Fibroblast of skin of right biceps (primary cell): ENCODE measurements at places on chromosomes 4 and X.
A peak's percentile ranks its signal among the peaks of the same experiment; 100 is the strongest.

GRCh38 chrX:111646515-111646914, 34.5 kb upstream of the ALG13 start:
- no peak for DNase-seq

- DNase-seq, result peak; percentile 75
These were observed 392.0 kb downstream of the MAPK10 start for GRCh38 chr4:85967872-85968271.

- DNase-seq, result no peak
These were observed 150.3 kb upstream of the BCOR start for GRCh38 chrX:40247848-40248622.

DNA sequence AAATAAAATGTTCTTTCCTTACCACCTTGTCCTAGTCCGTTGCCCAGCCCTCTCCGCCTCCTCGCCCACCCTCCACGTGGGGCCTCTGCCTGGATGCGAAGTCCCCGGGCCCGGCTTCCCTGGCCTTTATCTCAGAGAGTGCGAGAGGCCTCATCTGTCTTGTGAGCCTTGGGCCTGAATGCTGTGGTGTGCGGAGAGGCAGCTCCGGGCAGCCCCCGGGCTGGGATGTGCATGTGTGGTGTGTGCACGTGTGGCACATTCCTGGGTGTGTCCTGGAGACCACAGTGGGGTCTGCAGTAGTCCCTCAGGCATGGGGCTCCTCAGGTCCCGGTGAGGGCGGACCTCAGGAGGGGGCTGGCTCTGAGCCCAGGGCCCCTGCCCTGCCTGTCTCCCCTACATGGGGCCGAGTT, 31.4 kb downstream of the DOK7 start:
- no peak for DNase-seq

- DNase-seq, result no peak
These were observed 14.6 kb upstream of the HNRNPD start for GRCh38 chr4:82388405-82388804.

DNA sequence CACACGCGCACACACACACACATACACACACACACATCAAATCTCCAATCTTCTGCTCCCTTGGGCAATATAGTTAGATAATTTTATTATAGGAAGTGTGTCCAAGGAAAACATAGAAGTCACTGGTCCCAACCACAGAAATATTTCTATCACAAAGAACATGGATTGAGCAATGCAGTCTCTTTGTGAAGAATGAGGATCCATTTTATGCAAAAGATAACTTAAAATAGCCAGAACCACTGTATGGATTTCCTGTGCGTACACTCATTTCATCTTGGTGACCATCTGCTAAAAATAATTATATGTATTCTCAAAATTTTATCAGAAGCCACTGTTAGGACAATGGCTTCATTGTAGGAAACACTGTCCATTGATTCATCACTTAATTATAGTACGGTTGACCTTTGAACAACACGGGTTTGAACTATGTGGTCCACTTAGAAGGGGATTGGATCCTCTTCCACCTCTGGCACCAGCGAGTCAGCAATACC, 169.6 kb upstream of the MXRA5 start:
- peak; percentile 89 for DNase-seq

DNA sequence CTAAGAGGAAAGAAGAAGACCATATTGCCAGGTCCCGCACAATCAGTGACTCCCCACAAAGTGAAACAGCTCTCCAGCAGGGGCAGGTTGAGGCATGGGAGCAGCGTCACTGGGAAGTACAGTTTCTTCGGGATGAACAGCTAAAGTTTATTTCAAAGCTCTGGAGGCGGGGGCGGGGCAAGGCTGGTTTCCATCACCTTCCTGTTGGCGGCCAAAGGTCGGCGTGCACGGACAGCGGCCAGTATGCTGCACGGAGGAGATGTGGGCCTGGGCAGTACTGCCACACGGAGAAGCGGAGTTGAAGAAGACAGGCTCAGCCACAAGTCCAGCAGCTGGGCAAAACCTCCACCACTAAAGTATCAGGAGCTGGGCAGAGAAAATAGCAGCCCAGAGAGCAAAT, 951 bp upstream of the ZNF518B start:
- no peak for DNase-seq

DNA sequence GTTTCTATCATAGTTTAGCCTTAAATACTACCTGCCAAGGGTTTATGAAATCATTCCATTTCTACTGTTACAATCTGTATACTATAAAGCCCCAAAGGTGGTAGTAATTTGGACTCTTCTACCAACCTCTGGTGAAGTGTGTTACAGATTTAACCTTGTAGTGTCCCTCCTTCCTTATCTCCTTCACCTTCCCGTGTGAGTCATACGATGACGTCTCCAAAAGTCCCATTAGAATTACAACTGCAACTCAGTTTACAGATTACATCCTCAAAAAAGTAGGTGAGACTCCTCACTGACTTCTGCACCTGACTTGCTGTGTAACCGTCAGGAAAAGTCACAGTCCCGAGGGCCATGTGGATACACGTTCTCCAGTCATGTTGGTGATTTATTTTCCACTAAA, 219.0 kb downstream of the DCTD start:
- no peak for DNase-seq

DNA sequence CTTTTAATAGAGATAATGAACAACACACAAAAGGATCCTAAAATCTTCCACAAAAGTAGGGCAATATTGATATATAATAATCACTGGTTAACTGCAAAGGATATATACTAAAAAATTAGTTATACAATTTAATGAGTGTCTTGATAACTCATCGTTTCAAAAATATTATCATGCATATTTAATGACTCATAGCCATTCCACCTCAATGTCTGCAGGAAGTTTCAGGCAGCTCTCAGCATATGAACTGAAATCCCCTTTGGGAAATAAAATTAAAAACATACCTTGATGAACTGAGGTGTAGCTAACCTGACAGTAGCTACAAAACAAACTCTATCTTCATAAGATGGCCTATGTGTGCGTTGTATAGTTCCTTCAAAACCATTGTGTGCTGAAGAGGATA, 62.9 kb downstream of the TMEM165 start:
- DNase-seq, result peak; percentile 31

- peak; percentile 28 for DNase-seq
These were observed 27.6 kb upstream of the INTU start for GRCh38 chr4:127604949-127605709.

DNA sequence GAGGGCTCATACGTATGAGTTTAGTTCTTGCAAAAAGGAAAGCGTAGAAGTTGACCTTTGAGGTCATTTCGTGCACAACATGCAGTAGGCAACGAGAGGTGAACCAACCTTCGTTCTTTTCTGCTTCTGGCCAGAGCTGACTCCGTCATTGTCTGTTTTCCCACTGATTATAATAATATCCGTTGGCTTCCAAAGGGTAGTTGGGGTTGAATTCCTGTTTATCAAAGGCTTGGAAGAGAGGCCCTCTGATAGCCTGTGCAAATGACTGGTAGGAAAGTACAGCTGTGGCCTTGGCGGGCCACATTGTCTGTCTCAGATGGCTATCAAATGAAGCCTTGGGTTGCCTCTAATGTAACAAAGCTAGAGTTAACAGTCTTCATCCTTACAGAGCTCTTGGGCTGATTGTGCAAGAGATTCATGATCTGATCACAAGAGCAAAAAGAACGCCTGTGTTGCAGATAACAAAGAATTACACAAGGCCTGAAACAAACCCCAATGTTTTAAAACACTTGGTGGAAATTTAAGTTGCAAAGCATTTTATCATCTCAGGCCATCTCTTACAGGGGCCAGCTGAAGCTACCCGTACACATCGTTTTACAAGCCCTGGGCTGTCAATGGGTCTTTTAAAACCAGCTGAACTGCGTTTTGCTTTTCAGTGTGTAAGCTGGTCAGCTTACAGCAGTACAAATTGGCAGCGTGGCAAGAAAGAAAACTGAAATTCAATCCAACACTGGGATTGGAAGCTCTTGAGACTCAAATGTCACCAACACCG, 46.1 kb upstream of the FAM9C start:
- no peak for DNase-seq

DNA sequence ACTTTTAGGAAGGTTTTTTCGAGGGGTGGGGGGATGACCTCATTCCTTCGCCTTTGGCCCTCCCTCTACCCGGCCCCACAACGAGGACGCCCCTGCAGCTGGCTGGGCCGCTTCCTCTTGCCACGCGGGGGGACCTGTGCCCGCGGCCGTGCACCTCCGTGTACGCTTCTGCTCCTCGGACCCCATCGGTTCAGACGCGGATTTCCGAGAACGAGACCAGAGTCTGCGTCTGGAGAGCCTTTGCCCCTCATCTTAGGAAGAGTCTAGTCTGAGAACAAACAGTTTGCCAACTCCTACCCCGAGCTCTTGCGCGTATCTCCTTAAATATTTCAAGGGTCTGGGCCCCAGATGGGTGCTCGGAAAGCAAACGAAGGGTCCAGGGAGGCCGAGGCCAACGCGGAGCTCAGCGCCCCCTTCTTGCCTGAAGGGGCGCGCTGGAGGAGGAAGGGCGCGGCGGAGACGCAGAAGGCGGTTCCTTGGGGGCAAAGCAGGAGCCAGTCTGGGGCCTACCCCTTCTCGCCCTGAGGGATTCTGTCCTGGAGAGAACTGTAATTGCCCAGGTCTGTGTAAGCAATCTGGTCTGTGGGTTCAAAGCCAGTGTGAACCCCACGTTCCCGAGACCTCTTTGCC, 3.9 kb upstream of the SFRP2 start:
- no peak for DNase-seq

DNA sequence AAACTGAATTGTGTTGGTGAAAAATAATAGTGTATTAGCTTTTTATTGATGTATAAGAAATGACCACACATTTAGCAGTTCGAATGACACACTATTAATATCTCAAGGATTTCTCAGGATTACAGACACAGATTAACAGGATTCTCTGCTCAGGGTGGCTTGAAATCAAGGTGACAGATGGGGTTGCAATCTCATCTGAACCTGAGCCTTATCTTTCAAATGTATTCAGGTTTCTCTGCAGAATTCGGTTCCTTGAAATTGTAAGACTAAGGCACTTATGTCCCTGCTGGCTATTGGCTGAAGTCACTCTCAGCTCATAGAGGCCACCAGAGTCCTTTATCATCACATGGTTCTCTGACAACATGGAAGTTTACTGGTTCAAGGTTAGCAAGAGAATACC, 1780.1 kb downstream of the ARAP2 start:
- DNase-seq, result no peak

GRCh38 chrX:41257801-41258200, 76.2 kb upstream of the DDX3X start:
- no peak for DNase-seq

- DNase-seq, result no peak
These were observed 136.1 kb upstream of the MAP9 start for GRCh38 chr4:155512817-155513216.

DNA sequence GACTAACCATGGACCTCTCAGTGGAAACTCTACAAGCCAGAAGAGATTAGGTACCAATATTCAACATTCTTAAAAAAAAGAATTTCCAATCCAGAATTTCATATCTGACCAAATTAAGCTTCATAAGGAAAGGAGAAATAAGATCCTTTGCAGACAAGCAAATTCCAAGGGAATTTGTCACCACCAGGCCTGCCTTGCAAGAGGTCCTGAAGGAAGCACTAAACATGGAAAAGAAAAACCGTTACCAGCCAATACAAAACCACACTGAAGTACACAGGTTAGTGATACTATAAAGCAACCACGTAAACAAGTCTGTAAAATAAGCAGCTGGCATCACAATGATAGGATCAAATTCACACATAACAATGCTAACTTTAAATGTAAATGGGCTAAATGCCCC, 156.6 kb downstream of the FAM13A start:
- peak; percentile 69 for DNase-seq

DNA sequence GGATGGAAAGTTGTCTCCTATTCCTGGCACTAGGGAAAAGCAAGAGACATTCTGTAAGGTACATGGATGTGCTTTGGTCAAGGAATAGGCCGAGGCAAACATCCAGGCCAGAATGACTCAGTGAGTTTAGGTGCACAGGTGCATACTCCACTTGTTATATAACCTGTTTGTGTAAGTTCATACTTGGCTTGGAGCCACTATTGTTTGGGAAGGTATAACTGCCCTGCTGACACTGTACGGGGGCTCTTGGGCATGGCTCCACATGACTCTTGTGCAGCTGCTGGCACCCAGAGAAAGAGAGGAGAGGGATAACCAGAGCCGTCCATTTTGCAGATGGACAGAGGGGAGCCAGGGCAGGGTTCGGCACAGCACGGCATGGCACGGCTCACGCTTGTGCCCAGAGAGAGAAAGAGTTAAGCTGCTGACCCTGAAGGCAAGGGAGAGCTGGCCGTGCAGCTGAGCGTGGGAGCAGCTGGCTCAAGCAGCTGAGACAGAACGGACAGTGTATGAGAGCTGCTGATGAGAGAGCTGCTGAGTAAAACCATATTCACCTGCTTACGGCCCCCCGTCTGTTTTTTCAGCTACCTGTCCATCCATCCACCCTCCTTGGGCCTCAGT, 98.0 kb downstream of the SLC2A9 start:
- no peak for DNase-seq

- peak; percentile 0 for DNase-seq
These were observed 158.1 kb downstream of the SOX3 start for GRCh38 chrX:140346729-140347128.

GRCh38 chr4:18050448-18050847, 28.9 kb upstream of the LCORL start:
- no peak for DNase-seq

GRCh38 chr4:3766785-3767569, 792 bp downstream of the ADRA2C start:
- DNase-seq, result peak; percentile 26

GRCh38 chr4:2138846-2139500, 79.8 kb downstream of the NAT8L start:
- DNase-seq, result no peak

DNA sequence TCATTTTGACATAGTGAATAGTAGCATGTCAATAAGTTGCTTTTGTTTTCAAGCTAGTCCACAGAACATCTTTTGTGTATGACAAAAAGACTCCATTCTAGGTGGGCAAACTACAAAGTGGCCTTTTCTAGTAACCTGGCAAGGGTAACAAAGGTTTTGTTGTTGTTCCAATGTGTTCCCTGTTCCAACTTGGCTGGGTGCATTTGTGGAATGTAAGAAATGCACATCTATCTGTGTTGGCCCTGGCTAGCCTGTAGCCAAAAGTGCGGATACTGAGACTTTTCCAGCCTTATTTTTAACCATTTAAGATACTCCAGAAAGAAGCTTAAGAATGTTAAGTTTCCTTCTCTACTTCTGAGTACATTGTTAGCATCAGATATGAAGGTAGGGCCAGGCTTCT, 118.7 kb upstream of the CHRDL1 start:
- no peak for DNase-seq

- DNase-seq, result no peak
These were observed 1056.7 kb downstream of the PCDH19 start for GRCh38 chrX:99353412-99353811.
